ENCODE measurements at places on chromosomes 11 and 22.

DNA sequence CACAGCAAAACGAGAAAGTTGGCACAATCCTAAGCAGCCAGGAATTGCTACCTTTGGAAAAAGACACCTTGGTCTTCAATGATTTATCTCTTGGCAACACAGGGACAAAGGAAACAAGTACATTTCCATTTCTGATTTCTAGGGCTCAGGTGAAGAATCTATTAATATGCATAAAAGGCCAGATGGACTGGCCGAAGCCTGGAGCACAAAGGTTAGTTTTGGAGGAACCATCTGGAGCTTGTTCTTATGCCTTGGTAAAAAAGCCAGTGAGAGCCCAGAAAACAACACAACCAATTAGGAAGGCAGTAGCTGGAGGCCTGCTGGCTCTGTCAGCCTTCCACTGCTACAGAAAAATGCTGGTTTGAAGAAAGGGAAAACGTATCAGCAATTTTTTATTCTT is 713.5 kb upstream of the API5 start:
- no peak for DNase-seq

DNA sequence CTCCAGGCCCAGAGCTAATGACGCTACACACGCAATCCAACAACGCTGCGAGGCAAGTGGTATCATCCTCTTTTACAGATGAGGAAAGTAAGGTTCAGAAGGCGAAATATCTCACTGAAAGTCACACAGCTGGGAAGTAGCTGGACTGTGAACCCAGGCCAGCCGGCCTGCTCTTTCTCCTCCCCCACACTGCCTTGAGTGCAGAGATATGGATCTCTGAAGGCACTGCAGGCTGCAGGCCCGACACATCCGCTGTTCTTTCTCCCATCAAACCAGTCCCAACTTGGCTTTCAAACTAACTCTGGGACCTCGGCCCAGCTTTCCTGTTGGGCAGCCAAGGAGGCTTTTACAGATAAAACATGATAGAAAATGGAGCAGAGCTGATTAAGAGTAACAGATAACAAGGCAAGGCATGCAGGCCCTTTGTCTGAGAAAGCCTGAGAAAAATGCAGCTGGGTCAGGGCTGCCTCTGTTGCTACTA is 64.0 kb upstream of the PTPRJ start:
- DNase-seq: no peak

- DNase-seq: no peak
Measured at GRCh38 chr11:2758751-2759150, 59.0 kb upstream of the KCNQ1OT1 start.

- DNase-seq: no peak
Measured at GRCh38 chr22:48407256-48407955, 1420.3 kb downstream of the BRD1 start.

- DNase-seq: no peak
Measured at GRCh38 chr11:69122630-69123431, 32.9 kb upstream of the SMIM38 start.

DNA sequence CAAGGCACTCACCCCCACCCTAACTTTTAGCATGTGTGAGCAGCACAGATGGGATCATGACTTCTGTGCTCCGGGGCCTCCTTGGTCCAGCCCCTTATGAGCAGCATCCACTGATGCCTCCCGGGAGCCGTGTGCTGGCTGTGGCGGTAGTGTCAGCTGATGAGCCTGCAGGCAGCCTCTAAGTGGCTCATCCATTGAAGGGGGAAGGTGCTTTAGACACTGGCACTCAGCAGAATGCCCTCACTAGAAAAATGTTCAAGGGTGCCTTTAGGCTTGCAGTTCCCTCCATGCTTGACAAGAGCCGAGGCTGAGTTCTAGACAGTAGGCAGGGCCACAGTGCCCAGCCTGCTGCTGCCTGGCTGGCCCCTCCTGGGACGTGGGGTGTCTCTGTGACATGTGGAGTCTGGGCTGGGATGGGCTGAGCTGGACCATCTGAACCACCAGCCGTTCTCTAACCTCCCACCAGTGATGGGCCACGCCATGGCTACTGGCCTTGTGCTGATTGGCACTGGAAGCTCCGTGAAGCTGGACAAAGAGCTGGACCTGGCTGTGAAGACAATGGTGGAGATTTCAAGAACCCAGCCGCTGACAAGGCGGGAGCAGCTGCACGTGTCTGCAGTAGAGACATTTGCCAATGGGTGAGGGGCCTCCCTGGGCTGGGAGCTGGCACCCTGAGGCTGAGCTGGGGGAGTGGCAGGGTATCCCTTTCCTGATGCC is 5.8 kb downstream of the TTC38 start:
- no peak for DNase-seq

DNA sequence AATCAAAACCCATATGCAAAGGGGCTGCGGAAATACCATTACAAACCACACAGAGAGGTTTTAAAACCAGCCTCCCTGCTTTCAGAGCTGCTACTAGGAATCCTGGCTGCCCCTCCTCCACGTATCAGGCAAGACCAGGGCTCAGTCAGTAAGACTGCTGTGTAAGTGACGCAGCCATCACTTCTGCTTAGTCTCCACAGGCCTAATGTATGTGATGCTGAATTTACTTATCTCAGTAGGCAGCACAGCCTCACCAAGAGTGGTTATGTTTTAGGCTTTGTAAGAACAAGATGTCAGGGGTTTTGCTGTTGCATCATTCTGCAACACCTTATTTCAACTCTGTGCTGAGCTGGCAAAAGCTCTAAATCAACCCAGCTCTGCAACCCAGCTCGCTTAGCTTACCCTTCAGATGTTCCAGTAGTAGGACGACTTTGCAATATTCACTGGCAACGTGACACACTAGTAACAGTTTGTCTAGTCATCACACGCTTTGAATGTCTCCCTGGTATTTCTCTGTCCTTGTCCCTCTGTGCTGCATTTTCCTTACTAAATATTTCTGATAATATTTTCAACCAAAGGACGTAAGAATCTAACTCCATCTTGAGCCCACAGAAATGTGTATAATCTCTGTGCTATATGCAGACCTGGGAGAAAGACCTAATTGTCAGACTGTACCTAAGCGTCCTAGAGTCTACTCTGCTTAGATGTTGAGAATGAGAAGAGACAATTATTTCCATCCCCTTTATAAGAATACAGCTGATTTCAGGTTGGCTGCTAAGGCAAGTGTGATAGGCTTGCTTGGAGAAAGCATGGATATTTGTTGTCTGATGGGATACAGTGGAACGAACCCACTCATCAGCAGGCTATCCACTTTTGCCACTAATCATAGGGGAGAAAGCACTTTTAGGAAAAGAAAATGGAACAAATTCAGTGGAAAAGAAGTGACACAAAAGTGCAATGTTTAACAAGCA is 72.2 kb downstream of the LARGE2 start:
- no peak for DNase-seq

GRCh38 chr11:132033051-132033450 is 662.6 kb downstream of the NTM start:
- DNase-seq: no peak

Data from NCI-H187 treated with DMSO at 0.1 percent for 48 hours (cell line).